Activated CD8-positive, alpha-beta T cell treated with anti-CD3 and anti-CD28 coated beads, Interleukin-2, amount 10 ng/mL, durations not matched to agents 7 days and 5 days (primary cell): ENCODE measurements at places on chromosomes 4 and X.

- no peaks in the 10 kb centered on the region for H3K4me1 ChIP-seq
- no peaks in the 10 kb centered on the region for H3K36me3 ChIP-seq
- H3K4me3 ChIP-seq = no peak overlapping the region
- H3K27ac ChIP-seq = no peak overlapping the region
Measured at GRCh38 chrX:817759-818300, 187.2 kb downstream of the SHOX start.

DNA sequence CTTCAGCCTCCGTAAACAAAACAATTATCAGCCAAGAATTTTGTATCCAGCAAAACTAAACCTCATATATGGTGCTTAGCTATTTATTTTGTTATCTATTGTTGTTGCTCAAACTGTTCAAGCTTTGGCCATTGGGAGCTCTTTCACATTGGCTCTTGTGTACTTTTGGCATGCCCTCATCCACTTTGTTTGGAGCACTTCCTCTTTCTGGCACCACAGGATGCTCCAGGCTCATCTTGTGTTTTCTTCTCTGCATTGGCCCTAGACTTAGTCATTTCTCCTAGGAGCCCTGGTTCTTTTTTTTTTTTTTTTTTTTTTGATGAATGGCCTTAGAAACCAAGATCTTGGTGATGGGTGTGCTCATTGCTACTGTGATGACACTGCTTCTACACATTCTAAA is 74.5 kb downstream of the DIPK2B start:
- DNase-seq = no peak
- no peaks in the 10 kb centered on the region for H3K27me3 ChIP-seq
- H3K36me3 ChIP-seq = no peaks in the 10 kb centered on the region
- no peaks in the 10 kb centered on the region for H3K4me1 ChIP-seq

DNA sequence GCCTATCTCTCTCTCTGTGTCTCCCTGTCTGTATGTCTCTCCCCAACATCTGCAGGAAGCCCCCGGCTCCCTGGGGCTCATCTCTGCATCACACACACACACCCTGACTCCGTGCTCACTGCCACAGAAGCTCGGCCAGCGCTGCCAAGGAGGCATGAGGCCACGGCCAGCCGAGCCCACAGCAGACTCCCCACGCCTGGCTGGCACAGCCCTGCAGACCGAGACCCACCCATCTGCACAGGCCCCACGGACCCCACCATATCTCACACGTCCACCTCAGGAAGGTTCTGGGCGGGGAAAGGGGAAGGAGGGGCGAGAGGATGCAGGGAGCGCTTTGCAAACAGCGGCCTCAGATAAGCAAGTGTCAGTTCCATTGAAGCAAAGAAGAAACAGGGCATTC is 28.5 kb upstream of the SLC25A6 start:
- H3K27ac ChIP-seq = peak overlapping the region; percentile 3
- no peaks in the 10 kb centered on the region for H3K27me3 ChIP-seq
- H3K4me1 ChIP-seq = no peaks in the 10 kb centered on the region
- DNase-seq = no peak
- H3K4me3 ChIP-seq = no peak overlapping the region

- H3K4me1 ChIP-seq = no peaks in the 10 kb centered on the region
- no peak for DNase-seq
- H3K4me3 ChIP-seq = no peak overlapping the region
- H3K36me3 ChIP-seq = no peaks in the 10 kb centered on the region
Measured at GRCh38 chr4:52836120-52836519, 26.0 kb upstream of the RASL11B start.

DNA sequence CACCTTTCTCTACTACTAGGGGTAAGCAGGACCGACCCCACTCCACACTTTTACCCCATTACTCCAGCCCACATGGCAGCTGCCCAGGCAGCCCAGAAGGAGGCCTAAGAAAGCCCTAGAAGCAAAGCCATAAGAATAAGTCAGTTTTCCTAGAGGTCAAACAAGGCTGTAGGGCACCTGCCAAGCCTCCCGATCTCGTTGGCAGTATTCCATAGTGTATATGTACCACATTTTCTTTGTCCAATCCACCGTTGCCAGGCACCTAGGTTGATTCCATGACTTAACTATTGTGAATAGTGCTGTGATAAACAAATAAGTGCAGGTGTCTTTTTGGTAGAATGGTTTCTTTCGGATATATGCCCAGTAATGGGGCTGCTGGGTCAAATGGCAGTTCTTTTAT is 54.2 kb downstream of the RHOXF2B start:
- H3K4me3 ChIP-seq = no peak overlapping the region
- no peak overlapping the region for H3K27ac ChIP-seq
- H3K27me3 ChIP-seq = peaks cover 12% of the 10 kb centered on the region
- no peak for DNase-seq
- H3K4me1 ChIP-seq = no peaks in the 10 kb centered on the region
- H3K36me3 ChIP-seq = no peaks in the 10 kb centered on the region

DNA sequence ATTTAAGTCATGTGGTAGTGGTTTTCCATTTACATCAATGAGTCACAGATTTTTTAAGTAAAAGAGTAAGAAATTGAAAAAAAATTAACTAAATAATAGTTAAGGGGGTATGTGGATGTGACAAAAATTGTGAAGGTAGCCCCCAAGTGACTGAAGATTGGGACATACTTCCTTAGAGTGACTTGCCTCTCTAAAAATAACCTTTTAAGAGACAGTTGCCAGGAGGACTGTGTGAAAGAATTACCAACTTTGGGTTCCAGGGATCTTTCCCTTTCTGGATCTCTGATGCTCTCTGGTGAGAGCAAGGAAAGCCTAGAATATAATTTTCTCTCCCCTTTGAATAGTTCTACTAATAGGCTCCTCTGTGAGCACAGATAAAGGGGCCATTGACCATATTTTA is 42.7 kb downstream of the NHSL2 start:
- no peak for DNase-seq
- no peaks in the 10 kb centered on the region for H3K4me1 ChIP-seq
- no peaks in the 10 kb centered on the region for H3K36me3 ChIP-seq
- no peak overlapping the region for H3K4me3 ChIP-seq
- H3K27me3 ChIP-seq = peaks cover 2% of the 10 kb centered on the region
- no peak overlapping the region for H3K27ac ChIP-seq

GRCh38 chr4:56245547-56246232 is 141.6 kb downstream of the AASDH start:
- H3K27me3 ChIP-seq = peaks cover 15% of the 10 kb centered on the region
- H3K36me3 ChIP-seq = no peaks in the 10 kb centered on the region
- no peak overlapping the region for H3K4me3 ChIP-seq
- no peak for DNase-seq
- no peaks in the 10 kb centered on the region for H3K4me1 ChIP-seq
- H3K27ac ChIP-seq = no peak overlapping the region

DNA sequence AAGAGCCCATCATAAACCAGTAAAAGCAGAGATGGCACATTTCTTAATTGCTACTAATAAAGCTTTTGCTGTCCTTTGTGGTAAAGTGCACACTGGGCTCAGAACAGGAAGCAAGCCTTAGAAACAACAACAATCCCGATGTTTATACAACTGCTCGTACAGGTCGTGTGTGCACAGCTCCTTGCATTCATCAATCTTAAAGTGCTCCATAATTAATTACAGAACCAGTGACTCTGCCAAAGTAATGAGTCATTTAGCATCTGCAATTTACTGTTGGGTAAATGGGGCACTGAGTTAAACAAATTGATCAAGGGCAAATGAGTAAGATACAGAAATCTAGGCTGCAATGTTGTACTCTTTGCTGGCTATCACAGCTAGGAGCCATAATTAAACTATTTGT is 61.3 kb upstream of the TXK start:
- peaks cover 3% of the 10 kb centered on the region for H3K4me1 ChIP-seq
- H3K27me3 ChIP-seq = no peaks in the 10 kb centered on the region
- H3K36me3 ChIP-seq = no peaks in the 10 kb centered on the region

- no peaks in the 10 kb centered on the region for H3K36me3 ChIP-seq
- H3K4me3 ChIP-seq = no peak overlapping the region
- no peaks in the 10 kb centered on the region for H3K4me1 ChIP-seq
- no peak for DNase-seq
- no peaks in the 10 kb centered on the region for H3K27me3 ChIP-seq
- no peak overlapping the region for H3K27ac ChIP-seq
Measured at GRCh38 chr4:110853242-110853641, 230.4 kb upstream of the PITX2 start.

DNA sequence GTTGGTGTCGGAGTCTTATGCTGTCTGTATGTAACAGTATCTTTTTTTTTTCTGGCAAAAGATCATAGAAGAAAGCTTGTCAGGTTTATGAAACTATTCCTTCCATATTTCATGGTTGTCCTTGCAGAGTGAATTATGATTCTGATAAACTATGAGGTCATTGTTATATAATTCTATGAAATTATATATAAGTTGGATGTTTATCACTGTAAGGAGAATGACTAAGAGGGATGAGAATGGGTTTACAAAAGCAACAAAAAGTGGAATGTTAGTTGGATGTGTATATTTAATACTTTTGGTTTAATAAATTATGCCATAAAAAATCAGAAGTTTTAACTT is 43.1 kb downstream of the RAPGEF2 start:
- DNase-seq = no peak
- no peaks in the 10 kb centered on the region for H3K36me3 ChIP-seq
- no peak overlapping the region for H3K4me3 ChIP-seq
- no peaks in the 10 kb centered on the region for H3K4me1 ChIP-seq
- H3K27ac ChIP-seq = no peak overlapping the region

DNA sequence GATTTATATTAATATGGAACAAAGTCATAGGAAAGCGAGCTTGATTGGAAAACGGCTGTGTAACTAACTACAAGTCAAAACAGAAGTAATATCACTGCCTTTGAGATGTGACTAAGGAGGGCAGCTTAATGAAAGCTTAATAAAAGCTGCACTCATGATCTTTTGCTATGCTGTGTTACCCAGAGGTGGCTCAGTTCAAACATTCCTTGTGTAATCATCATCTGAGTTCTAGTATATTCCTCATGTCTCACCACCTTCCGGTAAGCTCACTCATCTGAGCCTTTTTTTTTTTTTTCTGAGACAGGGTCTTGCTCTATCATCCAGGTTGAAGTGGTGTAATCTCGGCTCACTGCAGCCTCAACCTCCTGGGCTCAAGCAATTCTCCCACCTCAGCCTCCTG is 5.0 kb downstream of the GRPEL1 start:
- peaks cover 71% of the 10 kb centered on the region for H3K36me3 ChIP-seq
- DNase-seq = no peak
- peaks cover 23% of the 10 kb centered on the region for H3K4me1 ChIP-seq
